ENCODE measurements at places on chromosomes 1 and 21.

DNA sequence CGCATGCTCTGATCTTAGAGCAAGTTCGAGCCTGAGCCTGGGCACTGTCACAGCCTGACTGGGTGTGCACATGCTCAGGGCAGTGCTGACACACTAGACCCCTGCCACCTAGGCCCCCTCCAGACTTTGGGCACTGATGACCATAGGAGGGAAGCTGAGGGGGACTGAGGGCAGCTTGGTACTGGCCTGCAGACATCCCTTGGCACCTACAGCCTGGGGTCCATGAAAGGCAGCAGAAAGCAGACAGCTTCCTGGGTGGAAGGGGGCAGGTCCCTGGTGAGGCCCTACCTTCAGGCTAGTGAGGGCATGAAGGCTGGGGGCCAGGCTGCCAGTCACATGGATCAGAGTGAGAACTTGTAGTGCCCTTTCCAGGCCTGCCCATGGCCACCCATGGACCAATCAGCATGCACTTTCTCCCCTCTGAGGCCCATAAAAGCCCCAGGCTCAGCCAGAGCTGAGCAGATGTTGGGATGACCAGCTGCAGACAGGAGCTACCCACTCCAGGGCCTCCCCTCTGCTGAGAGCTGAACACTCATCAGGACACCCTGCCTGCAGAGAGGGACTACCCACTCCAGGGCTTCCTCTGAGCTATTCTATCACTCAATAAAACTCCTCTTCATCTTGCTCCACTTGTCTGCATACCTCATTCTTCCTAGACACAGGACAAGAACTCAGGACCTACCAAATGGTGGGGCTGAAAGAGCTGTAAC, 680.8 kb downstream of the MATN1 start:
- DNase-seq, result no peak

GRCh38 chr1:3283849-3284248, 170.6 kb upstream of the ARHGEF16 start:
- no peak for DNase-seq

DNA sequence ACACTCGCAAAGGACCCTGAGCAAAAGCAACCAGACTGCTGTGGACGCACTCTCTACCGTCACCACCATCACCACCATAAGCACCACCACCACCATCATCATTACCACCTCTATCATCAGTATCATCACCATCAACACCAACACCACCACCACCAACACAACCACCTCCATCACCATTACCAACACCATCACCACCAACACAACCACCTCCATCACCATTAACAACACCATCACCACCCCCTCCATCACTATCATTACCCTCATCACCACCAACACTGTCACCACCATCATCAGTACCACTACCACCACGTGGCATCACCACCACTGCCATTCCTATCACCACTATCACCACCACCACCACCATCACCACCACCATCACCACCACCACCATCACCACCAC, 38.8 kb upstream of the RIPK4 start:
- DNase-seq, result no peak

GRCh38 chr1:234730475-234730769, 120.4 kb upstream of the IRF2BP2 start:
- no peak for DNase-seq

- no peak for DNase-seq
Observed at GRCh38 chr1:2558861-2559260, 2.7 kb downstream of the TNFRSF14 start.
